ENCODE measurements at places on chromosomes 6 and 20.

GRCh38 chr20:61053889-61054288, 198.2 kb upstream of the CDH4 start:
- DNase-seq = no peak

- DNase-seq = no peak
Observed at GRCh38 chr6:29447670-29448069, 8.6 kb downstream of the OR10C1 start.

- no peak for DNase-seq
Observed at GRCh38 chr20:3164043-3164762, 4.5 kb upstream of the FASTKD5 start.

- no peak for DNase-seq
Observed at GRCh38 chr6:33201935-33202334, 1.3 kb downstream of the SLC39A7 start.

GRCh38 chr20:34628026-34628425, 48.9 kb downstream of the PIGU start:
- DNase-seq = no peak
